ENCODE measurements at places on chromosomes 4 and X. TPM values are rescaled to one million over a fixed set of nuclear protein-coding genes. Genes with fewer than 3 reads are reported as not detected.

The LINC00632 gene
- 4.5 TPM for polyA plus RNA-seq

The IL2 gene
- 0.24 TPM for polyA plus RNA-seq

The ATOH1 gene
- 34.2 TPM for polyA plus RNA-seq

The RNF128 gene
- 105 TPM for polyA plus RNA-seq

The ASB9 gene
- polyA plus RNA-seq: 3.8 TPM

The CYBB gene
- polyA plus RNA-seq: 15.9 TPM

The DOCK11 gene
- polyA plus RNA-seq: 9.7 TPM

The ERAS gene
- 0.27 TPM for polyA plus RNA-seq

The PAGE1 gene
- not detected for polyA plus RNA-seq

The MUC7 gene
- not detected for polyA plus RNA-seq

The OSTC gene
- 255 TPM for polyA plus RNA-seq

The MAGED2 gene
- 322 TPM for polyA plus RNA-seq

The NXF2B gene
- polyA plus RNA-seq: 0.36 TPM

The RHOXF1 gene
- polyA plus RNA-seq: 1.2 TPM

The GLOD5 gene
- polyA plus RNA-seq: 3.9 TPM

Data from large intestine (tissue), 12 donors.